ENCODE measurements at places on chromosomes 5 and 9.

DNA sequence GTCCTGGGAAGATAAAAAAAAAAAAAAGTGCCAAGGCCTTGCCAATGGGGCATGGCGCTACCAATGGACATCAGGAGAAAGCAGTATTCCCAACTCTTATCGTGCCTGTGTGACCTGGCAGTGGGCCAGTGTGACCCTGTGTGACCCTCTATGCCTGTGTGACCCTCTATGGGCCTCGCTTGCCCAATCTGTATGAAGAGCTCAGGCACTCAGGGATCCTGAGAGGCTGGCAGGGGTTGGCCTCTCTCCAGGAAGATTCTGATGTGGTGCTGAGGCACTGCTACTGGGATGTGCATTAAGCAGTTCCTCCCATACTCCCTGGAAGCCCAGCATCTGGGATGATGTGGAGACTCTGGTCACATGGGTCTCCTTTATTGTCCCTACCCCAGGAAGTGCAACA is 179.2 kb downstream of the MACROH2A1 start:
- no peak for DNase-seq

- DNase-seq, result no peak
These were observed 2.9 kb downstream of the FAM13B start for GRCh38 chr5:138029944-138030343.

- DNase-seq, result no peak
These were observed 14.0 kb downstream of the NDUFS6 start for GRCh38 chr5:1815071-1815786.

GRCh38 chr5:88760527-88760926 is 122.5 kb downstream of the MEF2C start:
- no peak for DNase-seq

DNA sequence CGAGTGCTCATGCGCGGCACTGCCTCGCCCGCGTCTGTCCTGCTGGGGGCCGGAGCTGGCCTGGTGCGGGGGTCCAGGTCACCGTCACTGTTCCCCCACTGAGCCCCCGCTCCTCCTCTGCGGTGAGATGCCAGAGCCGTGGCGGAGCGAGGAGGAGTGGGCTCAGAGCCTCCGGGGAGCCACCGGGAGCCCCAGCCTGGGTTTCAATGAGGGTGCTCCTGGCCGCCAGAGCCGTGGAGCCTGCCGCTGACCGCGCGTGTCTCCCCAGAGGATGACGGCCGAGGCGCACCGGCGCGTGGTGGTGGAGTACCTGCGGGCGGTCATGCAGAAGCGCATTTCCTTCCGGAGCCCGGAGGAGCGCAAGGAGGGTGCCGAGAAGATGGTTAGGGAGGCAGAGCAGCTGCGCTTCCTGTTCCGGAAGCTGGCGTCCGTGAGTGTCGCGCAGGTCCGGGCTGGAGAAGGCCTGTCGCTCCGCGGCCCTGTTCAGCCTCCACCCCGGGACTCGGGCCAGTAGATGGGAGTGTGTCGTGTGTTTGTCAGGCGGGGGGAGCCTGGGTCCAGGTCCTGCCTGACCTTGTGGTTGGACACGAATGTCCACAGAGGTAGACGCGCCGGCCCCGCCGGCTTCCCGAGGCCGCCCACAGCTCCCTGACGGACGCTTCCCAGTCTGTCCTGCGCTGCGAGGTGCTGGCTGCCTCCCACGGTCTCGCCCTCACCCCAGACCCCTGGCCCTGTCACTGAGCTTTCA is 22.0 kb downstream of the EXOC3 start:
- DNase-seq, result no peak

DNA sequence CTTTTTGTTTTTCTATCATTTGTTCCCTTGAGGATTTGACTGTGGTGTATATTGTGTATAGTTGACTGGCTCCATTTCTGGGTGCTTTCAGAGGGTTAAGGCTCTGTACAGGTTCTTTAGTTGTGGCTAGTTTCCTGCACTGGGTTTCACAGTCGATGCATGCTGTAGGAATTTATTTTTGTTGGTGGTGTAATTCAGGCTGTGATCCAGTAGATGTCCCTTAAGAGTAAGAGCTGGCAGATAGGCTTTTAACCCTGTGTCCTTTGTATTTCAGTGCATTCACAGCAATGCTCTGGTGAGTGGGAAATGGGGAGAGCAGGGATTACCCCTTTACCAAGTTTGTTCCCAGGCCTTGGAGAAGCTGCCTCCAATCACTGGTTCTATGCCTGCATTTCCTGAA is 112.9 kb downstream of the SPATA31D1 start:
- no peak for DNase-seq

- DNase-seq, result no peak
These were observed 61.5 kb downstream of the ARSB start for GRCh38 chr5:78923622-78923970.

DNA sequence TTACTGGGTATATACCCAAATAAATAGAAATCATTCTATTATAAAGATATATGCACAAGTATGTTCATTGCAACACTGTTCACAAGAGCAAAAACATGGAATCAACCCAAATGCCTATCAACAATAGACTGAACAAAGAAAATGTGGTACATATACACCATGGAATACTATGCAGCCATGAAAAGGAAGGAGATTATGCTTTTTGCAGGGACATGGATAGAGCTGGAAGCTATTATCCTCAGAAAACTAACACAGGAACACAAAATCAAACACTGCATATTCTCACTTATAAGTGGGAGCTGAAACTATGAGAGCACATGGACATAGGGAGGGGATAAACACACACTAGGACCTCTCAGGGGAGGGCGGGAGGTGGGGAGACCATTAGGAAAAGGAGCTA is 298.4 kb upstream of the CDH9 start:
- DNase-seq, result no peak

DNA sequence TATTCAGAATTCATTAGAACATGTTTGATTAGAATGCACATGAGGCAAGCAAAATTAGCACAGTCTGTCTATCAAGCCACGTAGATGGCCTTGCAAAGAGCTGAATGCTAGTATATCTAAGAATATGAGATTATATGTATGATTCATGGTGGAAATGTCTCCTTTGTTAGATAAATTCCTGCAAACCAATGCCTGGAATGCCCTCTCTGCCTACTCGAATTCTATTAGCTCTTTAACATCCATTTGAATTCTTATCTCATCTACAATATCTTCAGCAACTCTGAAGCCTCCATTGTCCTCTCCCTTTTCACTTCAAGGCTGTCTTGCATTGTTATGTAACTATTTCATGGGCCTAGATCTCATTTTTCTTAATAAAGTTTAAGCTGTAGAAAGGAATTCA is 205.5 kb downstream of the TMC1 start:
- DNase-seq, result no peak

DNA sequence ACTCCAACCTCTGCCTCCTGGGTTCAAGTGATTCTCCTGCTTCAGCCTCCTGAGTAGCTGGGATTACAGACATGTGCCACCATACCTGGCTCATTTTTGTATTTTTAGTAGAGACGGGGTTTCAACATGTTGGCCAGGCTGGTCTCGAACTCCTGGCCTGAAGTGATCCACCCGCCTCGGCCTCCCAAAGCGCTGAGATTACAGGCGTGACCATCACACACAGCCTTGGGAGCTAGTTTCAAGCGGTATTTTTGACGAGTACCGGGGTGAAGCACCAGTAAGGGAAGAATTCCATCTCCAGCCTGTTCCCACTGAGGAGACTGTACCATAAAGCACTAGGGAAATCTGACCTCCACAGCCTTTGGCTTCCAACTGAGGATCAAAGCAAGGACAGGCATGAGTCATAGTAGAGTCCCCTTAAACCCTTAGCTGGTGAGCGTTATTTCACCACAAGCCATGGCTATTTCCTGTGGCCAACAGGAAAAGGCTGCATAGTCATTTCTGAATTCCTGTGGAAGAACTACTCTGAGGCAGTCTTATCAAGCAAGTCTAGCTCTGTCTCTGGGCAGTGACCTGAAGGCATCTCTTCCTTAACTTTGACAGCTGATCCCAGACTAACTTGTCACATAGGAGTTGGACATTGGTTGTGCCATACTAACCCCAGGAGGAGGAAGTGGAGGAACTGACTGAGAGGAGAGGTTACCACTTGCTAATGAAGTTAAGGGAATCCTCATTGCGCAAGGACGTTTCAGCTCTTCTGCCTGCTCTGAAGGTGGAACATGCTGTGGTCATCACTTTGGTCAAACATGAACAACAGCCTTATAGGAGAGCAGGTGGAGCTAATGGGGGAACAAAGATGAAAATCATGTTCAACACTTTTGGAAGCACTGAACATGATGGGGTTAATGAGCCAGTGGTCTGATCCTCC is 85.8 kb upstream of the DMRT1 start:
- no peak for DNase-seq

- DNase-seq, result no peak
These were observed 32.0 kb upstream of the SMU1 start for GRCh38 chr9:33108472-33108871.

DNA sequence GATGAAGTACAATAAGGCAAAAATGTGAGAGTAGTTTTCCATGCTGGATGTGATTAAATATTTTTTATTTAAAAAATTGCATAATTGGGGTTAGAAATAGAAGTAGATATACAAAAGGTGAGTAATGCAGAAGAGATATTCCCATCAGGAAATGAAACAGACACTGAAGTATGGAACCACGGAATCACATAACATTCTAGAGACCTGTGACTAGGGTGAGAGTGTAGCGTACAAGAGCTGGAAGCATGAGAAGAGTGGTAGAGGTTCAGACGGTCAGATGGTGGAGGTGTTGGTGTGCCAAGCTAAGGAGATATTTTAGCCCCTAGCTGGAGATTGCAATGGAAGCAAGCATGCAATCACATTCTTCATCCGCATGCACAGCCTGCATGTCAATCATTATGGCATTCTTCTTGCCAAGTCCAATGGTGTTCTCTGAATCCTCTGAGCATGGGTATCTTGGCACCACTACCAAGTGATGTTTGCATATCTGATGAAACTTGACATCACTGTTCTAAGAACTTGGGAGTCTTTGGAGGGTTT is 587.8 kb downstream of the PSAT1 start:
- DNase-seq, result no peak

DNA sequence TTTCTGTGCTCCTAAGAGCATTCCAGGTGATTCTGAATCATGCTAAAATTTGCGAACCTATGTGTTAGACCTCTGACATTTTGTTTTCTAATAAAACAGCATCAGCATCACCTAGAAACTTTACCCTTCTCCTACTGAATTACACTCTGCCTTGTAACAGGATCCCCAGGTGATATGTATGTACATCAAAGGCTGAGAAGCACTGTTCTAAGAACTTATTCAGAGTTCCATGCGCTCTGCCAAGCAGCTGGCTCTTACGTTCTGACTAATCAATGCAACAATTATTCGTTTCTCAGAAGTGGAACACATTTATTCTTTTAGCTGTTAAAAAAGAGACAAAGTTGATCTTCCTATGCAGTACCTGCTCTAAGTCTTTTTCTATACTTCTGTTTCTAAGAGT is 228.6 kb downstream of the SLF1 start:
- no peak for DNase-seq

GRCh38 chr5:76303921-76304320 is 99.2 kb upstream of the IQGAP2 start:
- DNase-seq, result no peak

- DNase-seq, result no peak
These were observed 31.1 kb upstream of the MVB12B start for GRCh38 chr9:126295516-126295915.

- peak; percentile 57 for DNase-seq
These were observed 4.7 kb upstream of the TEX53 start for GRCh38 chr9:114662081-114662989.

DNA sequence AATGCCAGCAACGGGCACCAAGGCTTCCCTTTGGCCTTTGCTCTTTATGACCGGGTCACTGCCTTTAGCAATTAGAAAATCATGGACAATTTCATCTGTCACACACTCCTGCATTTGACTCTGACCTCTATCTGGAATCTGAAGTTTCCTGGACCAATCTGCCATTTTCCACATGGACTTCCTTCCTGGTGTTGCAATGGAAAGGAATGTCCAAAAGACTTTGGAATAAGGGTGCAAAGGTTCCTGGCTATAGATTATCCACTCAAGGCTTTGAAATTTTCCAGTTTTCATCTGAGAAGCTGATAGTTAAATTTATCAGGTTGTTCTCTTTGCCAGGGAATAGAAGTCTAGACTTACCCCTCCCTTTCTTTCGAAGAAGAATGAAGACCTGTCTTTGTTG is 523.1 kb upstream of the ZNF462 start:
- no peak for DNase-seq

GRCh38 chr9:110095161-110095595 is 112.8 kb downstream of the C9orf152 start:
- no peak for DNase-seq

DNA sequence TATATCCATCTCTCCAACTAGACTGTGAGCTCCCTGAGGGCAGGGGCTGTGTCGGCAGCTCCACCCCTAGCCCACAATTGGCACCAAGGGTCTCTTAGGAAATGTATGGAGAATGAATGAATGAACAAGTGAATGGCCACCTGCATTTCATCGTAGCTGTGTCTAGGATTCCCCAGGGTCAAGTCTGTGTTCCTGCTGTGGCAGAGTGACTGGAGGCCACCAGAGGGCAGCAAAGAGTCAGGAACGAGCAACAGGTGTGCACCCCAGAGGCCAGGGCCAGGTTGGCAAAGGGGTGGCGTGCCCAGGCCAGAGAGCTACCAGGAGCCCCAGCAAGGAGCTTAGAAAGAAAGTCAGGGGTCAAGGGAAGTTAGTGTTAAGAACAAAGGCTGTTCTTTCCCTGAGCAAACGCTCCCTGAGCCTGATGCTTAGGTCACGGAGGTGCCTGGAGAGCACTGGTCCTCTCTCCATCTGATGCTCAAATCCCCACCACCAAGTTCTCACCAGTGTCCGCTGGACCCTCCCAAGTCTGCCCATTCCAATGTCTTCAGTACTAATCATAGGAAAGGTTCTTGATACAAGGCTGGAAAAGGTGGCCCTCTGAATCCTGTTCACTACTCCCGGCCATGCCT is 160.7 kb downstream of the PAX5 start:
- peak; percentile 64 for DNase-seq

DNA sequence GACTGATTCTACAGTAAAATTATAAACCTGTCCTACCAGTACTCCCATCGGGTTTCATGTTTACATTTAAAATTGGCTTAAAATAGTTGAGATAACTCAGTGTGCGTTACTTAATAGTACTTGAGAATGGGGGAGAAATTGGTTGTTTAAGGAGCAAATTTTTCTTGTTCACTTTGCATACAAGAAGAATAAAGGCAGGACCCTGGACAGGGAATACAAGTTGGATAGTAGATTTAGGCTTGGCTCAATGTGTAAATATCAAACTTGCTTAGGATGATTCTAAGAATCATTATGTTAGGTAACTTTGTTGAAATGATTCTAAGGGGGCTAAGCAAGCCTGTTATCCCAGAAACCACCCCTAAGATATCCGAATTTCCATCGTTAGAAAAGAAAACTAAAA is 448.4 kb upstream of the TLE4 start:
- no peak for DNase-seq
